Neural progenitor cell (in vitro differentiated cells): ENCODE measurements at places on chromosomes 5 and 9.

DNA sequence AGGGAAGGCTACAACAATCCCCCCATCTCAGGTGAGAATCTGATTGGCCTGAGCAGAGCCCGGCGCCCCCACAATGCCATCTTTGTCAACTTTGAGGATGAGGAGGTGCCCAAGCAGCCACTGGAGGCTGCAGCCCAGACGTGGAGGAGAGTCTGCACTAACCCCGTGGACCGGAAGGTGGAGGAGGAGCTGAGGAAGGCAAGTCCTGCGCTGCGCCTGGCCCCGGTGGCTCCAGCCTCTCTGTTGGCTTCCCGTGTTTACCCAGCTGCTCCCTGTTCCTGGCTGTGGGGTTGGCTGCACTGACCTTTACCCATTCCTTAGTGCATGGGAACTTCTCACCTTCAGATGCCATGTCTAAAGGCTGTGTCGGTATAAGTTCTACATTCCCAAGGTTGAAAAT is 11.0 kb upstream of the CEL start:
- no peak for DNase-seq

DNA sequence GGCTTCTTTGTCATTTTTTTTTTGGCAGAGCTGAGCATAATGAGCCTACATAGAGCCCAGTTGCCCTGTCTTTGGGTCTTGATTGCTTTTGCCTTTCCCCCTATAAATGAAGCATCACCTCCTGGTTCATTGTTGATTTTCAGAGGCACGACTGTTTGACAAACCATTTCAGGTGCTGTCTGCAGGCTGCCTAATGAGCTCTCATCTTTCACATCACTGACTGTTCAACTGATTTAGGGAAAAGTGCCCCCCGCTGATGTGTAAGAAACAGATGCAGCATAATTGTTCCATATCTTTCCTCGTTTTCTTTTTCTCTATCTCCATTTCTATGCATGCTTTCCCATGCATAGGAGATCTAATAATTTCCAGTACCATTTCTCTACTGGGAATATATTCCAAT is 338.6 kb downstream of the TMEM38B start:
- DNase-seq: no peak

DNA sequence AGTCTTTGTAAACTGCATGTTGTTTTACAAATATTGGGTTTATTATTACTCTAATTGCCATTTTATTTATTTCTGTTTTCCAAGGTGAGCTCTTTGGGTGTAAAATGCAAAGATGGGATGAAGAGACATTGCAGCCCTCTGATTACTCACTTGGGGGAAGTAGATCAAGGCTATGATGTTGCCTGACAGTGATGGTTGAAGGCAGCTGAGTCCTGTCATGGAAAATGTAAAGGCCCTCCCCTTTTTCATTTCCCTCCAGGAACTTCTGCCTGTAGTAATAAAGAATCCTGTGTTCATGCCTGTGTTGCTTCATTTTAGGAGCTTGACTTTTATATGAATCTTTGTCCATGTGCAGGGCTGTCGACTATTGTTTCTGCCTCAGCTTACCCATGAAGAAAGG is 605.4 kb upstream of the CLINT1 start:
- no peak for DNase-seq

DNA sequence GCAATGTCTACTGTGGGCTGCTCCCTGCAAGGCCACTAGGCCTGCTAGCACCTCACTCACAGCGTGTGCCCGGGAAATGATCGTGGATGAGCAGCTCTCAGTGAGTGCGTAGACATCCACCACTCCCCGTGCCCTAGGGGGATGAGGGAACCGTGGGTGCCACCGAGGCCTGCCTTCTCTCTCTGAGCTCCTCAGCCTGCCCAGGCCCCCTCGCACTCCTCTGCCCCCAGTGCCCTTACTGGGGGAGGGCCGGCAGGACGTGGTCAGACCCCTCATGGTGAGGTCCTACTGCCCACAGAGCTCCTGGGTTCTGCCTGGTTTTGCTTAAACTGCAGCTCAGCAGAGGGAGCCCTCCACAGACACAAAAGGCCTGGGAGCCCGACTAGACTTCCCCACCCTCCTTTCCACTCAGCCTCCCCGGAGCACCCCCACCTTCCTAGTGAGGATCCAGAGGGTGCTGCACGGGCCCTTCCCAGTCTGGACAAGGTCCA is 220.0 kb downstream of the CACNA1B start:
- no peak for DNase-seq

DNA sequence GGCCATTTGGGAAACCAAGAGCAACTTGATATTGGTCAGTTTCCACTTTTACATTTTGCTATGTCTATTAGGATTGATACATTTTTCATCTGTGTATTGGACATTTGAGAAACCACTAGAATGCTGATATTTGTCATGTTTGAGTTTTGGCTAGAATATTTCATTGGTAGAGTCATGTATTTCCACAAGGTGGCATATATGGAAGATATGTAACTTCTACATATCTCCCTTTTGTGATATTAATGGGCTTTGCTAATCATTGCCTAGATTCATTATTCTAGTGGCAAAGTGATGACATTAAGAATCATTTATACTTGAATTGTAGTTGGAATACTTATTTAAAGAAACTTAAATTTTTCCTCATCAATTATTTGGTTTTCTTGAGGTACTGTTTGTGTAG is 692.9 kb upstream of the EDIL3 start:
- DNase-seq: no peak

GRCh38 chr9:111271481-111272080 is 58.4 kb downstream of the OR2K2 start:
- no peak for DNase-seq

DNA sequence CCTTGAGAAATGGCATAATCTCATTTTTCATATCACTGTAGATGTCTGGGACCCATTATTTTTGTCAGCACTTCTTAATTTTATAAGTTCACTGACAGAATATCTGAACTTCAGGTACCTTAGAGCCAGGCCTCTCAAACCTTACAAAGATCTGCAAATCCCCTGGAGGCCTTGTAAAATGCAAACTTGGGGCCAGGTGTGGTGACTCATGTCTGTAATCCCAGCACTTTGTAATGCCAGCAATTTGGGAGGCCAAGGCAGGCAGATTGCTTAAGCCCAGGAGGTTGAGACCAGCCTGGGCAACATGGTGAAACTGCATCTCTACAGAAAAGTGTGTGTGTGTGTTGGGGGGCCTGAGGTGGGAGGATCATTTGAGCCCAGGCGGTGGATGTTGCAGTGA is 30.8 kb downstream of the RASGRF2 start:
- DNase-seq: no peak

DNA sequence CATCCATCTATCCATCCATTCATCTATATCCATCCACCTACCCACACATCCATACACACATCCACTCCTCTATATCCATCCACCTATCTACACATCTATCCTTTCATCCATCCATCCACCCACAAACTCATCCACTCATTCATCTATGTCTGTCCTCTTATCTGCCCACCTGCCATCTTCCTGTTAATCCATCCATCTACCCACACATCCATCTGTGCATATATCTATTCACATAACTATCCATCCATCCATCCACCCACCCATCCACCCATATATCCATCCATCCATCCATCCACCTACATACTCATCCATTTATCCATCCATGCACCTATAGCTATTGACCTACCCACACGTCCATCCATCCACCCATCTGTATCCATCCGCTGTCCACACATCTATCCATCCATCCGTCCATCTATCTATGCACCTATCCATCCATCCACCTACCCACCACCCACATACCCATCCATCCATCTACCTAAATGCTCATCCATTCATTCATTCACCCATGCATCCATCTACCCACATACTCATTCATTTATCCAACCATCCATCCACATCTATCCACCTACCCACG is 182.1 kb upstream of the TBC1D2 start:
- no peak for DNase-seq

DNA sequence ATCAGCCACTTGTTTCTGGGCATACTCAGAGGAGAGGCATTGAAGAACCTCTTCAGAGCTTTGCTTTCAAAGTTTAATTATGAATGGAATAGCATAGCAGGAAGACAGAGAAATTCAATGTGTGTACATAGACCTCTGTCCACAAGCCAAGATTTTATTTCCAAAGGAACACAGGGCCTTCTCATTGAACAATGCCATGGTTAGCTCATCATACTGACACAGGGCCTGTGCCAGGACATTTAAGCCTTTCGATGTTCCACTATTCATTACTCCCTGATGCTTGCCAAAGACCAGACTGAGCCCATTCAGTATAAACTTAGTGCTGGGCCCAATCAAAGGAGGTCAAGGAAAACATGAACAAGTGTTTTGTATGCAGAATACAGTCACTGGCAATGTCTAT is 280.8 kb downstream of the FBXL17 start:
- DNase-seq: no peak

- DNase-seq: no peak
Observed at GRCh38 chr9:7176561-7176960, 418.8 kb downstream of the KDM4C start.

- DNase-seq: no peak
Observed at GRCh38 chr5:81167078-81167477, 66.0 kb upstream of the CKMT2 start.

- DNase-seq: no peak
Observed at GRCh38 chr5:147983742-147984141, 77.4 kb upstream of the C5orf46 start.

DNA sequence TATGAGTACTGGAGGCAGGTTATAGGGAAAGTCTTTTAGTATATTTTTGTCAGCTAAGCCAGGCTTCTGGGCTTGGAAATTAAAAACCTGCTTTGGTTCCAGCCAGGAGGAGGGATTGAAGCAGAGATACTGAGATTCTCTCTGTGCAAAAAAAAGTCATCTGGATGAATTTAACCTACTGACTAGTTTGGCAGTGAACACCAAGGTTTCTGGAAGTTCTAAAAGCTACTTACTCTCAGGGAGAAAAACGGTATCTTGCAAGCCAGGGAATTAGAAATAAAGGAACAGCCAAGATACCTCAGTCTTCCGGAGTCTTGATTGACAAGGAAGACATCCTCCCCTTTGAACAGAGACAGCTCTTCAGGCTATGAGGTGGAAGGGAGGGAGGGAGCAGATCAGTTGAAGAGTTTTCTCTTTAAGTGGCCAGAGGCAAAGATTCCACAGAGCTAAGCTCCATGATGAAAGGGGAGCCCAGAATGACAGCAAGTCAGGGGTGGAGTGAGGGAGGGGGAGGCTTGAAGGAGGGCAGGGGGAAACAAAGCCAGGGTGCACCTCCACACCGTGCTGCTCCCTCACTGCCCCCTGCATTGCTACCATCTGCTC is 8.3 kb upstream of the ZBTB34 start:
- DNase-seq: peak; percentile 29

- DNase-seq: no peak
Observed at GRCh38 chr9:96649620-96650324, 5.3 kb downstream of the PRXL2C start.

DNA sequence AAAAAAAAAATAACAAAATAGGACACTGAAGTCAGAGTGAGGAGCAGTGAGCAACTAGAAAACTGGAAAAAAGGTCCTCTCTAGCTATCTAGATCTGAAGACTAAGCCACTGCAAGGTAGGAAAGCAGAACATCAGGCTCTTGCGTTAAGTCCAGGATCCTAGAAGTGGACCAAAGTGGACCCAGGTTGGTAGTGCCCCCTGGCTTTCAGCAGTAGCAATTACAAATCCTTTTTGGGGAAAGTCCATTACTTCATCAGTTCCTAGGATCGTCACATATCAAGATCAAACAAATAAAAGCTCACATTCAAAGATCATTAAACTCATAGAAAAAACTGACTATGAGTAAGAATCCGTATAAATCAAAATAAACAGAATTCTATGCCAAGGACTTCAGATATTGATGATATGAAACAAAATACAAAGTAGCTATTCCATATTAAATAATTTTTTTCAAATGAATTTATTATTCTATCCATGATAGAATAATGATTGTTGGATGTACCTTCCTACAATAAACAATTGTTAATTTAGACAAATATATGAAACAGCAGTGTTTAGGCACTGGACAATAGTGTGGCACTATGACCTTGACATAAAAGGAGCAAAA is 6.5 kb upstream of the RICTOR start:
- DNase-seq: peak; percentile 63
